H7 (cell line): ENCODE measurements at places on chromosomes 16 and 17. TPM values are rescaled to one million over a fixed set of nuclear protein-coding genes. Genes with fewer than 3 reads are reported as not detected.

Gene KCNJ18
- total RNA-seq = not detected in 2 replicates

Gene MPO
- total RNA-seq = not detected in 2 replicates

Gene KCNH6
- 1.5 and 1.6 TPM in 2 replicates for total RNA-seq

Gene PRPSAP2
- 62.9 and 68.6 TPM in 2 replicates for total RNA-seq

Gene WFDC1
- total RNA-seq = 0.59 and 0.97 TPM in 2 replicates

Gene ADGRG1
- total RNA-seq = 0.38 and 0.44 TPM in 2 replicates

Gene TBC1D3C
- 0.03 and 0.63 TPM in 2 replicates for total RNA-seq

Gene TPSAB1
- not detected in 2 replicates for total RNA-seq
